ENCODE measurements at places on chromosomes 11 and 22.
A peak's percentile ranks its signal among the peaks of the same experiment; 100 is the strongest.

DNA sequence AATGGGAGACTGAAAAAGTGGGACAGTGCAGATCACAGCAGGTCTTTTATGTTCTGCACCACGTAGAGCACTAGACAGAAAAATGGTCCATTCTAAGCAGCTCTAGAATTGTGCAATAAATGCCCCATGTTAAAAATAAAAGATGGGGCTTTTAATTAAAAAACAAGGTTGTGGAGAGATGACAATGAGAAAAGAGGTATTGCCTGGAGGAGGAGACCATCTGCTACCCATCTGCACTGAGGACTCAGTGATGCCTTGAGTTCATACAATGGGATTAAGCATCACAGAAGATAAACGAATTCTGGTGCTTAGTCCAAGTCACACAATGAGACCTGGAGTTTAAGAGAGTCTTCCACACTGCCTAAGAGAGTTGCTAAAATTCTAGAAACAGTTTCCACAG lies 73.6 kb downstream of the PAK1 start:
- DNase-seq, result no peak

- DNase-seq, result no peak
Measured at GRCh38 chr11:16979703-16980622, 34.3 kb downstream of the PLEKHA7 start.

GRCh38 chr22:19069451-19069850 lies 52.8 kb downstream of the DGCR2 start:
- DNase-seq, result no peak

DNA sequence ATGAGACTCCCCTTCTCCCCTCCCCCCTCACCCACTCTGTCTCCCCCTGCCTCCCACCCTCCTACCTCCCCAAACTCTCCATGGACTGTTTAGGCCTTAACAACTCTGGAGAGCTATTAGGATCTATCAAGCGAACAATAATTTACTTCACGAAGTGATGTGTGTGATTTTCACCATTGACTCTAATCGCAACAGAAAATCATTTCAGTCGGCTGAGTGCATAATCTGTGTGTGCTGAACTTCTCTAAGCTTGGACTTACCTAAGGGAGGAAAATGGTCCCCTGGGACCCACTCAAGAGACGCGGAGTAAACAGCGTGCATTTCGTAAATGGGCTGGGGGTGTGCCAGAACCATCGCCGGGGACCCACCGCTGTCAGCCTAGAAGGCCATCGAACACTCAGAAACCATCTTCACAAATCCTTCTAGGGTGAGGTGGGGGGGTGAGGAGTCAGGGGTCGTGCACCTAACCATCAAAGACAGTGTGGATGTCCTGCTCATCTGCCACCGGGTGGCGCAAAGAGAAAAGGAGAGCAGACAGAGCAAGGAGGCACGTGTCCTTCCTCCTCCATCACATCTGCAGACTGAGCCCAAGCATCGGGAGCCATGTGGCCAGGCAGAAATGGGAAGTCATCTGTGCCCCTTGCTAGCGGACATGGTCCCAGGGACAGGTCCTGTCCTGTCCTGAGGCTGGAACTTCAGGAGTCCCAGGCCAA lies 62.1 kb upstream of the NUP50 start:
- DNase-seq, result peak; percentile 13

GRCh38 chr22:17121233-17122195 lies at the start of gene TMEM121B:
Gene TMEM121B (minus strand): TSS chr22:17121360. CDS start chr22:17121127, 233 bp downstream.
- DNase-seq, result peak; percentile 9

DNA sequence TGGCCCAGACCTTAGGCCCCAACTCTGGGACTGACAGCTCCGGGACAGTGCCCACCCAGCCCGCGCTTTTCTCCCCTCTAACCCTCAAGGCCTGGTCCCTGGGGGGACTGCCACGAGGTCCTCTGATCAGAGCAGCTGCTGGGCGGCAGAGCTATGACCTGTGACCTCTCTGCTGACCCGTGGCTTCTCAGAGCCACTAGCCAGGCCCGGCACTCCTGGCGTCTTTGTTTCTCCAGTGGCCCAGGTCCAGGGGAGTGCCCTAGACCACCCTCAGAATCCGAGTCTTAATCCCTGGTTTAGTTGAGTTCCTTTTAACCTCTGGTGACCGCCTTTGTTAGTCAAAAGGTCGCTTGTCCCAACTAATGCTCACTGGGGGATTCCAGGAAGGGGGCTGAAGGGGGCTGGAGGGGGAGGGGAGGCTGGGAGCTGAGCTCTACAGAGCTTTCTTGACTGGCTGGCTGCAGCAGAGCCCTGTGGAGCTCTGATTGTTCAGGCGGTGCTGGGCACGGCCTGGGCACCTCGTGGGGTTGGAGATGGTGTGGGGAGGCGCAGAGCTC lies 1.2 kb downstream of the FBLN1 start:
- DNase-seq, result no peak

DNA sequence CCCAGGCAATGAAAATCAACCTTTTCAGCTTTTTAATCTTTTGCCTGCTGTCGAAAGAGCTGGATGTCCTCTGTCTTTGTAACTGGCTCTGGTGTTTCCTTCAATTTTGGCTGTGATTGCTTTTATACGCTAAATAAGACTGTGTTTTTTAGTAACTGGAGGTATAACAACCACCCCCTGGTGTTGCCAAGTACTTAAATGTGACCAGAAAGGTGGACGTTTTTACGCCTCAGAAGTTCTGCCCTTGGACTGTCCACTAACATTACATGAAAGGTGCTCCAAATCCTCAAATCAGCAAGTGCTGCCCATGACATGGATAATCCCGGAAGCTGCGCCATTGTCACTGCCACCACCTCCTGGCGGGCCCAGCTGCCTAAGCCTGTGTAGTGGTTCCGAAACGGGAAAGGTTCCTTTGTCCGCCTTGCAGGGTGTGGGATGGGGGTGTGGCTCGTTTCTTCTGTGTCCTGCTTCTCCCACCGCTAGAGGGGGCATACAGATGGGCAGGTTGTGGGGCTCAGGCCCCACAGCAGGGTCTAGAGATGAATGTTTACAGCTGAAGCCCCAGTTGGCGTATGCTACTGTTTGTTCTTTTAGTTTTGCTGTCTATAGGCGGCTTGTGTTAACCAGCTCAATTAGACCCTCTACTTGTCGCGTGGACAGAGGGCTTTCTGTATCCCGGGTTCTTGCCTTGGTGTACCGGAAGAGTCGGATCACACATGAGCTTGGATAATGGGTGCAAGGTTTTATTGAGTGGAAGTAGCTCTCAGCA lies 82.2 kb upstream of the SEPTIN5 start:
- DNase-seq, result peak; percentile 9

DNA sequence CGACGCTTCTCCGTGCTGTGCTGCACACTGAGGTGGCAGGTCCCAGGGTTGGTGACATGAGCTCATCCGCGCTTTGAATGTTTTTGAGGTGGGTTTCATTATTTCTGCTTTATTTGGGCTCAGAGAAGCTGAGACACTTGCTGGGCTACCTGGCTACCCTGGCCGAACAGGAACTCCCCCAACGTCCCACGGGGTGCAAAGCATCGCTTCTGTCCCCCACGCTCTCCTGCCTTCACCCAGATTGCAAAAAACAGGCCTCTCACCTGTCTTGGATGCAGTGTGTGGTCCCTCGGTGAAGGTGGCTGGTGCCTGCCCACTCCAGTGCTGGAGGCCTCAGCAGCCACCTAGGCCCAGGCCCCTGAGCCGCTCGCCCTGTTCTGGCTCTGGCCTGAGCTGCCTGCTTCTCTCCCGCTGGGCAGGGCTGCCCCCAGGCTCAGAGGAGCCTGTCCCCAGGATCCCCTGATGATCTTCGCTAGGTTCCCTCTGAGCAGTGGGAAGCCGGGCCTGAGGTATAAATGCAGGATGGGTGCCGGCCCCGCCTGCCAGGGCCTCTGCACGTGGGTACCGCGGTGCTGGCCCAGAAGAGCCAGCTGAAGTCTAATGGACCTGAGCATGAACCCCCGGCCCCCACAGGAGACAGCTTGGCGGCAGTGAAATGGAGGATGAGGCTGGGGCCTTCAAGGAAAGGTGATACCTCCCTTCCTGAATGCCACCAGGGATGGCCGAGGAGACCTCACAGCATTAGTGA lies 15.8 kb upstream of the MRGPRD start:
- no peak for DNase-seq

GRCh38 chr22:27302501-27302900 lies 499.1 kb downstream of the MN1 start:
- DNase-seq, result no peak

GRCh38 chr22:38554281-38554680 lies 15.7 kb downstream of the DMC1 start:
- peak; percentile 59 for DNase-seq

- no peak for DNase-seq
Measured at GRCh38 chr11:33444835-33445594, 187.8 kb downstream of the HIPK3 start.

- no peak for DNase-seq
Measured at GRCh38 chr22:50269573-50269969, 609 bp downstream of the MAPK11 start.

DNA sequence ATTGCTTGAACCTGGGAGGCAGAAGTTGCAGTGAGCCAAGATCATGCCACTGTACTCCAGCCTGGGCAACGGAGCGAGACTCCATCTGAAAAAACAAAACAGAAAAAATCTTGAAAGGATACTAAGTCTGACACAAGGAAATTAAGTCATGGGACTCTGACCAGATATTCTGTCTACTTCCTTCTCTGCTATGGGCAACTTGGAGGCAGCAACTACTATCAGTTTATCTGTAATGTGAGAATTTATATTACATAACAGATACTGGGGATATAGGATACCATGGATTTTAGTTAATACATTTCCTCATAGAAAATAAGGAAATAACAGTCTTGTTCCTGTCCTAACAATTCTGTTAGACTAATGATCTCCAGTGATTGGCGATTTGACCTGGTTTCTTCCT lies 1.6 kb upstream of the SGSM3 start:
- DNase-seq, result no peak

DNA sequence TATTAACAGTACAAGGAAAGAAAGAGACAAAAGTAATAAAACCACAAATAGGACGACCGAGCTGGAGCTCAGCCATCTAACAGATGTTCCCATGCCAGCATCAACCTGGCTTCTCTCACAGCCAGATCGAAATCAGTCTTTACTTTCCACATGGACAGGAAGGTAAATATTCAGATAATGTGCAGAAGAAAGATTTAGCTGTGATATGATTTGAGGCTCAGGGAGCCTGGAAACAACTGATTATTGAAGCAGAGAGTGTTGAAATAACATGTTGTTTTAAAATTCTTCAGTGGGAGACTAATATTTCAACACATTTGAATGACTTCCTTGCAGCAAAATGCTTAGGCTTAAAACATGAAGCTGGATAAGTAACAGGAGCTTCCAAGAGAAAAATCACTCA lies 546.8 kb downstream of the ETS1 start:
- no peak for DNase-seq

DNA sequence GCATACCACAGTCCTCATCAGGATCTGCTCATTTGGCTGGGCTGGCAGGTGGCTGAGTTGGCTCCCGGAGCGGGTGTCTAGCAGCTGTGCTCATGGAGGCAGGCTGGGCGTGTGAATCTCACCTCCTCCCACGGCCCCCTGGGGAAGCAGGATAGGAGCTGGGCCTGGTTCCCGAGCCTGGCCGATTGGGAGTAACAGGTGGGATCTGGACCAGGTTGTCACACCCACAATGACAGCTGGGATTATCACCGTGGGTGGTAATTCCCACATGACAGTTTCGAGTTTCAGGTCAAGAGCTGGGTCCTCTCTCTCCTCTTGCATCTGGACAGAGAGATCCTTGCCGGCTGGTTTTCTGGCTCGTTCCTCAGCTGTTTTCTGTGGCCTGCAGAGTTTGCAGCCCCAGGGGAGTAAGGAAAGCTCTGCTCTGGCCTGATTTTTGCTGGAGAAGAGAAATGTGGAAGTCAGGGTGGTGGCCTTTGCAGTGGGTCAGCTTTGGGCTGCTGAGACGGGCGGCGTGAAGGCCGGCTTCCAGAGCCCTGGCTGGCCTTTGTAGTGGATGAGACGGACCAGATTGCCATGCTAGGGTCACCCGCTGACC lies 57.0 kb downstream of the BCR start:
- no peak for DNase-seq

- no peak for DNase-seq
Measured at GRCh38 chr11:108927791-108928545, 263.1 kb downstream of the DDX10 start.

DNA sequence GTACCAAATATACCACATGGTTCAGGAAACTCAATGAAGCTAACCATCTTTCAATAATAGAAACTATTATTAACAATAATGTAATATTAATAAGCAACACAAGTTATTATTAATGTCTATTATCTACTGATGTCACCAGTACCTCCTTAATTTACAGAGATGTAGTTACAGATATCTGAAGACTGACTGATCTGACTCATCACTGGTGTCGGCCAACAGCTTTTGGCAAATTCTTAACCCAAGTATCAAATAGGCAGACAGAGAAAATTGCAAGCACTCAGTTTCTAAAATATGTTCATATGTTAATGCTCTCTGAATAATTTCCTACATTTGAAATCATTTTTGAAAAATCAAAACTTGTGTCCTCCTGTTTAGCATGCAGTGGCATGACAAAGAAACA lies 100.4 kb upstream of the DDI1 start:
- no peak for DNase-seq

DNA sequence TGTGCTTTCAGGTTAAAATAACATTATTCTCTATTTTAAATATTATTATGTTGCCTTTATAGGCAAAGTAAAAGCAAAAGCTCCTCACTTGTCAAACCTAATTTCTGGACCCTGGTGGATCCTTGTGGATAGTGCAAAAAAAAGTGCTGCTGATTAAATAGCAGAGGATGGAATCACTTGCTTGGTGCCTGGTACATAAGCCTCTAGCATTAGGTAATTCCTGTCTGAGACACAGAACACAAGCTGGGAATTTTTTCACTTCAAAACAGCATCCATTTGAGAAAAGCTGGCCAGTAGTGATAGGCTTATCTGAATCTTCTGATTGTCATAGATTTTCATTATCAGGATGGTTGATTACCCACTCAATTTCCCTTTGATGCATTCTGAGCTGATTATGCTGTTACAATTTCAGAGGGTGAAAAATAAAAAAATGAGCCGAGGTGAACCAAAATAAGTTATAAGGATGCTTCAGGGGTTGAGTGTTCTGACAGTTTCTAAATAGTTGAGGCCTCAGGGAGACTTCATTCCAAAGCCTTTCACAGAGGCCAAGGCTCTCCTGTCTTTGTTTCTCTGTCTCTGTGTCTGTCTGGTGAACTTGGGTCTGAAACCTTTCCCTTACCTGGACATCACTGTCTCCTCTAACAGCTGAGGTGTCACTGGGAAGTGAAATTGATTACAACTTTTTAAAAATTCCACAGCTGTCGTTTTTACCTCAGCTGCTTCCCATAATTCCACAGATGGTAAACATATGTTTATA lies 242.9 kb downstream of the NELL1 start:
- no peak for DNase-seq

DNA sequence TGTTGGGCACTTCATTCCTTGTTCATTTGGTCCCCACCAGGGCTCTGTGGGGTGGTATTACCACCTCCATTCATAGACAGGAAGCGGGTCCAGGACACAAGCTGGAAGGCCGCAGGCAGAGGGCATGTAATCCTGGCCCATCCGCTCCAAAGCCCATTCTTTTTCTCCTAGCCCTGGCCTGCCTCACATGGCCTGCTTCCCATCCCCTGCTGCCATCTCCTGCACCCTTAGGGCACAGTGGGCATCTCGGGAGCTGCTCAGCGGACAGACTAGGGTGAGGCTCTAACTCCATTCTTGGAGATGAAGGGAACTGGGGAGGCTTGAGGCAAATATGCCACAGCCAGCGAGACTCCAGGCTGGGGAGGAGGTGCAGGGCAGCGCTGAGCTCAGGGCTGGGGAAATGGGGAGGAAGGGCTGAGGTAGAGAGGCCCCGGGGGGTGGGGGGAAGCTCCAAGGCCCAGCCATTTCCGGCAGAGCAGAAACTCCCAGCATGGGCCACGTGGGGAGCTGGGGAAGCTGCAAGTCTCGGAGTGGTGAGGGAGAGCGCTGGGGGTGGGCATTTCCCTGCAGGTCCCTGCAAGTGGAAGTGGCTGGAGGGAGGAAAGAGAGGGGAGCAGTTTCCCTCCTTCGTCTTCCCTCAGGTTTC lies 14.3 kb upstream of the BCL9L start:
- no peak for DNase-seq
